ENCODE measurements at places on chromosomes 16 and 17.

DNA sequence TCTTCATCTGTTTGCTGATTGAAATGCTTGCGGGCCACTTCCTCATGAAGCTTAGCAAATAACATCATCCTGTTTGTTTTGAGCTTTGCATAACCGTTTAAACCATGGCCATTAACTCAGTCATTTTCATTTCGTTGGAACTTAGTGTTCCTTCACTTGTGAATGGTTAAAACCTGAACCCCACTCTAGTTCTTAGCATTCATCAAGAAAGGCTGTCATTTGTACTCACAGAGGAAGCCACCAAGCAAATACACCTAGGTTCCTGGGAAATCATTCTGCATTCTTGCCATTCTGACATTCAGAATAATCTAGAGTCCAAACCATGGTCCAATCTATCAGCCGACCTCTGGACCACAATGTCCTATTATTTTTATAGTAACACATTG, 8.4 kb upstream of the TAT start:
- no peak for DNase-seq

- DNase-seq: no peak
Observed at GRCh38 chr17:48909783-48910182, 1.6 kb downstream of the UBE2Z start.

- no peak for DNase-seq
Observed at GRCh38 chr16:79792076-79792475, 191.5 kb upstream of the MAF start.

GRCh38 chr16:79012671-79013434, 587.7 kb downstream of the MAF start:
- no peak for DNase-seq

DNA sequence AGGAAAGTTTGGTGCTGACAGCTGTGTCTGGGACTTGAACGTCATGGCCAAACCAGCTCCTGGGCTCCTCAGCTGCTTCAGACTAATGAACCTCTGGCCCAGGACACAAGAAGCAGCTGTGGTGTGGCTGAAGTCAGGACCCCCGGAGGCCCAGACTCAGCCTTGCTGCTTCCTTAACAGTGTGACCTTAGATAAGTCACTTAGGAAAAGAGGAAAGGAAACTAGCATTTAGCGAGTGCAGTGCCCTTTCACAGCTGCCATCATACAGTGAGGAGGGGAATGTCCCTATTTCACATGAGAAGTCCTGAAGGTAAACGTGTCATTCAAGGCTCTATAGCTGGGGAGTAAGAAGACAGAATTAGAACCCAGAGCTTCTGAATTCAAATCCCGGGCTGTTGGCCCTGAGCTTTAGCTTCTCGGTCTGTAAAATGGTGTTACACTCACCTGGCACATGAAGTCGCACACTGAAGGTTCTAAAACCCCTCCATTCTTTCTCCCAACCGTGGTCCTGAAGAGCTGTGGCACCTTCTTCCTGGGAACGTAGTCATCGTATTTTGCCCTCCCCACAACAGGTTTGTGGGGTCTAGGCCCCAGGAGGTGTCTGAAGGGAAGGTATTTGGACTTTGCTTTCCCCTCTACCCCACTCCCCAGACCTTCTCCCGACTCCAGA, 910 bp upstream of the RAMP2 start:
- DNase-seq: no peak

DNA sequence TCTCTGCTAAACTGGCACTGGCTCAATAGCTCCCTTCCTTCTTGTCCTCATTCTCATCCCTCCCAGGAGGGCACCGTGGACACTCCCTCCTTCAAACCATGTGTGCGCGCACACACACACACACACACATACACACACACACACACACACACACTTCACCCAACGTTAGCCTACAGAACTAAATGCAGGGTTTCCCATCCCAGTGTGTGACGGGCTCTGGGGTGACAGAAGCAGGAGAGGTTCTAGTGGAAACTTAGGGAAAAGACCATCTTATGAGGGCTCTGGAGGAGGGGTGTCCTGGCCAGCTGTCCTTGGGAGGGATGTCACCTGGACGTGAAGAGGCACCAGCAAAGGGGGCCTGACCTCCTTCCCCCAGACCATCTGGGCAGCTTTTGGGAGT, 19.7 kb downstream of the OSBPL7 start:
- DNase-seq: no peak

DNA sequence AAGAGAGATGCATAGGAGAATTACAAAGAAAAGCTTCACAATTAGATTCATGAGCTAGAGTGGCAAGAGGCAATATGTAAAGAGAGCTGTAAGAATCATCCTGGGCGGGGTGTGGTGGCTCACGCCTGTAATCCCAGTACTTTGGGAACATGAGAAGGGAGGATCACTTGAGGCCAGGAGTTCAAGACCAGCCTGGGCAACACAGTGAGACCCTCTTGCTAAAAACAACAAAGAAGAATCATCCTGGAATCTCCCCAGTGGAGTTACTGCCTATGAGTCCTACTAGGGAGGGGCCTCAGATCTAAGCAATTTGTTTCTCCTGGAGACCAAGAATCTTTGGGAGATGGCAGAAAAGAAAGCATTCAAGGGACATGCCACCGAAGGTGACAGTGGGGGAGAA, 119.1 kb downstream of the HIC1 start:
- DNase-seq: no peak
